H1 (cell line): ENCODE measurements at places on chromosomes 1 and 21. TPM values are rescaled to one million over a fixed set of nuclear protein-coding genes. Genes with fewer than 3 reads are reported as not detected.

GRCh38 chr1:228009116-228009827 is 2.5 kb downstream of the WNT3A start:
- DNase-seq: no peak

DNA sequence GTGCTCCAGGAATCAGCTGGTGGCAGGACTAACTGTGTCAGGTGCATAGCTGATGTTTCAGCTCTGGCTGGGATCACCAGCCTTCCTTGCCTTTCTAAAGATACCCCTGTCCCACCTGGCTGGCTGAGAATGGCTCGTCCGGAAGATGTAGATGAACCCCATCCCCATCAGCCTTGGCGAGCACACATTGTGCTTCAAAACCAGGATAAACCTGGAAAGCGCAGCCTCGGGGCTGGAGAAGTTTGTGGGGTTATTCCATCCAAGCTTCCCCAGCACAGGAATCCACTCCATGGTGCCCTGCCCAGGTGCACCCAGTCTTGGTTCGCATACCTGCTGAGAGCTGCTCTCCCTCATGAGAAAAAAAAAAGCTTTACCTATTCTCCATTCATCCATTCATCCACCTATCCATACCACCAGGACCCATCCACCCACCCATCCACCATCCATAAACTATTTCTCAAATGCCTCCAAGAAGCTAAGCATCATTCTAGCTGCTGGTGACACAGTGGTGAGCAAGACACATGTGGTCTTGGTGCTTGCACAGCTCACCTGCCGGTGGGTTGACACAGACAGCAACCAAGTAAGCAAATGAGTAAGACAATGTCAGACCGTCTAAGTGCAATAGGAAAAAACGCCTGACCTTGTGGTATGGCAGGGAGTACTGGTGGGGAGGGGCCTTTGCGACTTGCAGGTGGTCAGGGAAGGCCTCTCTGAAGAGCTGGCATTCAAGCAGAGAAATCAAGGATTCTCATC is 94.0 kb downstream of the DMRTB1 start:
- no peak for DNase-seq

- no peak for DNase-seq
Observed at GRCh38 chr1:89762386-89762778, 58.5 kb upstream of the LRRC8D start.

- DNase-seq: peak; percentile 86
Observed at GRCh38 chr1:231691618-231692259, 65.1 kb downstream of the DISC1 start.

DNA sequence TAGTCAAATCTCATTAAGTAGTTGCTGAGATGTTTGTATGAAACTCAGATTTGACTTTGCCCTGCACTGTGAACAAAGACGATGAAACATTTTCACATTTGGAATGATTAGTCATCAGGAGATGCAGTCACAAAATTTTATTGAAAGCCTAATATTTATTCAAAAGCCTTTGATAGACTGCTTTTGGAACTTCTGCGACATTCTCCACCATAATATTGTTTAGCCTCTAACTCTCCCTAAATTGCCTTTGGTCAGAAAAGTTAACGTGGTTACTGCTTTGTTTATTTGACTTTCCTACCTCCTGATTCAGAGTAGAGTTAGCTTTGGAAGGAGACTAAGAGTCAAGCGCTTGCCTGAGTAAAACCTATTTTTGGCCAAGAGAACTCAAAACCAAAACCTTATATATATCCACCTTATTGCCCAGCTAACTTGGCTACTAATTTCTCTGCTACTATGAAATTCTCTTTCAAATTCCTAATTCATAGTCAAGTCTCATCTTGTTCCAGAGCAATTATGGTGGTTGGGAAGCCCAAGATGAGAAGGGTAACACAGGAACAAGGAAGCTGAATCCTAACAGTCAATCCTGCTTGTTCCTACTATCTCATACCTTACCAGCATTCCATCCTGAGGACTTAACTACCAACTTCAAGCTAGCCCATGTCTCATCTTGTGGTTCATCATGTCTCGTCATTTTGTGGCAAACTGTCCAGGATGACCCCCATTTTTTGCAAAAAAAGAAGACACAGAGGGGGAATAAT is 429.6 kb downstream of the USP25 start:
- DNase-seq: no peak

DNA sequence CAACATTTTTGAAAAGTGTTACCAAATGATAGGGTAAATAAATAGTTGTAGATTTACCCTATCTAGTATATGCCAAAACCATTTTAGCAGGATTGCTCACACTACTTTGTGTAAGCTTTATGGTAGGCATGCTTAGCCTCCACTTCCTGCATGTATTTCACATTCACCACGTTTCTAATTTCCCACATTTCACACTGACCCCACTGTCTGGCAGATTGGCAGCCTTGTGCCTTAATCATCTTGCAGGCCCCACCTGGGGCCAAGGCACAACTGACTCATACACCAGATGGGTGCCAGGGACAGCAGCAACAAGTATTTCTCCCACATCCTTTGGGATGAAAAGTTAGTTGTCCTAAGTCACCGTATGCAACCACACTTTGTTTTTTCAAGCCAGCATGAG is 21.2 kb upstream of the CENPF start:
- no peak for DNase-seq

DNA sequence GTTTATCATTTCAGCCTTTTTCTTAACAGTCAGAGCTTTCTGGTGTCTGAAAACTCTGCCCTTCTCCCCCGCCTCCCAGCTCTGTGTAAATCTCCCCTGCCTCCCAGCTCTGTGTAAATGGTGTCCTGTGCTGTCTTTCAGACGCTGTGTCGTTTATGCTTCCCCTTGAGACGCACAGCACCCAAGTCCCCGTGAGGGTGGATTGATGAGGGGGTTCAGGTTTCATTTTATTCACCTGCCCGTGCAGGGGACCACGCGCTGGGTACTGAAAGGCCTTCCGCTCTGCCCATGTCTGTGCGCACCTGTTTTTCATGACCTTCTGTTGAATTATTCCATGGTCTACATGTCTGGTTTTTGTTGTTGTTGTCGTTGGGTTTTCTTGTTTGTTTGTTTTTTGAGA is 108.2 kb upstream of the COL6A1 start:
- no peak for DNase-seq

DNA sequence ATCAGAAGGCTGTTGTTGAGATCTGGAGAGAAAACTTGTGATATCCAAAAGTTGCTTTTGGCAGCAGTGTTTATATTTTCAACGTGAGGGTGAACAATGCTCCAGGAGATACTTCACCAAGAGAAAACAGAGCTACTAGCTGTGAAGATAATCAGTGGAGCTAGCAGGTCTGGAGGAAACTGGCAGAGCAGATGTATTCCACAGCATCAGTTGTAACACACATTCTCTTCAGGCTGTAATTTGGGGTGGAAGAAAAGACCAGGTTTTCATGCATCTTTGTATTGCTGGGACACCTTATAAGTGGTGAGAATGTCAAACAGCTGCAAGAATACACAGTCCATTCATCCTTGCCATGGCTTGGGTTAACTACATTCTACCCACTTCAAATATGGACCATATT is 22.0 kb downstream of the AHCYL1 start:
- no peak for DNase-seq

GRCh38 chr1:237701534-237701933 is 189.2 kb downstream of the ZP4 start:
- no peak for DNase-seq

- DNase-seq: no peak
Observed at GRCh38 chr1:4084048-4084431, 184.0 kb upstream of the C1orf174 start.

GRCh38 chr1:28548318-28548717 is 4.6 kb upstream of the TRNAU1AP start:
- DNase-seq: no peak

DNA sequence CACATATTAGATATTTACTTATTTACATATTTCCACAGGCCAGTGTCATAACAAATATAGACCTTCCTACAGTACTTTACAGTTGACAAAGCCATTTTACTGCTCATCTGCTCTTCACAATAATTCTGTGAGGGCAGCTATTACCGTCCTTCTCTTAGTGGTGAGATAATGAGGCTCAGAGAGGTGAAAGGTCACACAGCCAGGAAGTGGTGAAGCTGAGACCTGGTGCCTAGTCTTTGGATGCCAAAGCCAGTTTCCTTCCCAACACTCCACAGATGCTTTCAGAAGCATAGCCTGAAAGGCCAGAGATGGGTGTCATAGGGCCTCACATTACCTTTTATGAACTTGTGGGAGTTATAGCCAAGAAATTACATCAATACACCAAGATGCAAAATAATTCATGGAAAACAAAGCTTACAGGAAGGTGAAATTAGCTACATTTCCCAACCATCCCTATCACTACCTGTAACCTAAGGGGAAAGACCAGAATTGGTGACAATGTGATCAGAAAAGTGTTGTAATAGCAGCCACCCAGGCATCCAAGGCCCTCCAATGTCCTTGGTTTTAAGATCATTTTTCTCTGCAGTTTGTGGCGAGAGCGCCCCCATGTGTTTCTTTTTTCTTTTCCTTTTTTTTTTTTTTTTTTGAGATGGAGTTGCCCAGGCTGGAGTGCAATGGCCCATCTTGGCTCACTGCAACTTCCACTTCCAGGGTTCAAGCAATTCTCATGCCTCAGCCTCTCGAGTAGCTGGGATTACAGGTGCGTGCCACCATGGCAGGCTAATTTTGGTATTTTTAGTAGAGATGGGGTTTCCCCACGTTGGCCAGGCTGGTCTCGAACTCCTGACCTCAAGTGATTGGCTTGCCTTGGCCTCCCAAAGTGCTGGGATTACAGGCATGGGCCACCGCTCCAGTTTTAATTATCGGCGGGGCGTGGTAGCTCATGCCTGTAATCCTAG is 26.5 kb upstream of the RPL11 start:
- DNase-seq: no peak

DNA sequence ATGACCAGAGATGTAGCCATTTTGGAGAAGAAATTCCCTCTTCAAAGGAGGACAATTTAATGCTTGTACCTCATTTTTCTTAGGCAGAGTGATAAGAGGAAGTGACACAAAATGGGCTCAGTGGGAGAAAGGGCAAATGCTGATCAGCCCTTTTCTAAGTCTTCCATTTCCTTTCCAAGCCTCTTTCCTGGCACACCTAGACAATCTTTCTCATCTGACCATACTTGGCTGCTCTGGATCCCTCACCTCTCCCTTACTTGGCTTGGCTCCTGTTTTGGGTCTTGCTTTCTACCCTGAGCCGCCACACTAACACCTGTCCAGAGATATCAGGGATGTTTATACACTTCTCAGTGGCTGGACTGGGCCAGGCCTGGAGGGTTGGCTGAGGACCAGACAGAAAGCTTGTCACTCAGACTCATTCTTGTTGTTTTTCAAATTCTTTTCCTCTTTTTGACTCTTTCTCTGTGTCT is 13.1 kb downstream of the TXNIP start:
- no peak for DNase-seq

DNA sequence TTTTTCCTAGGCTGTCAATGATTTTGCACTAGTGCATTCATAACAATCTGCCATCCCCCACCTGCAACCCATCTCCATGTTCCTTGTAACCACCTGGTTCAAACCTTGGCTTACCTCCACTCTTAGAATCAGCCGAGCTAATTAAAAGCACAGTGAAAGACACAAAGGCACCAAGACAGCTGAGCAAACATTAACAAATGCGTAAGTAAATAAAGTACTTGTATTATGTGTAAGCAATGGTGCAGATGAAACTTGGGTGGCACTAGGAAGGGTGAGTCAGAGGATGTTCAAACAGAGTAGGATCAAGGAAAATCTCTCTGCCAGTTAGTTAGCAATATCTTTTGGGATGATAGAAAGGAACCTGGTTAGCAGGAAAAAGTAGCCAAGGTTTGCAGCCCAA is 5.1 kb upstream of the FOXJ3 start:
- DNase-seq: no peak

DNA sequence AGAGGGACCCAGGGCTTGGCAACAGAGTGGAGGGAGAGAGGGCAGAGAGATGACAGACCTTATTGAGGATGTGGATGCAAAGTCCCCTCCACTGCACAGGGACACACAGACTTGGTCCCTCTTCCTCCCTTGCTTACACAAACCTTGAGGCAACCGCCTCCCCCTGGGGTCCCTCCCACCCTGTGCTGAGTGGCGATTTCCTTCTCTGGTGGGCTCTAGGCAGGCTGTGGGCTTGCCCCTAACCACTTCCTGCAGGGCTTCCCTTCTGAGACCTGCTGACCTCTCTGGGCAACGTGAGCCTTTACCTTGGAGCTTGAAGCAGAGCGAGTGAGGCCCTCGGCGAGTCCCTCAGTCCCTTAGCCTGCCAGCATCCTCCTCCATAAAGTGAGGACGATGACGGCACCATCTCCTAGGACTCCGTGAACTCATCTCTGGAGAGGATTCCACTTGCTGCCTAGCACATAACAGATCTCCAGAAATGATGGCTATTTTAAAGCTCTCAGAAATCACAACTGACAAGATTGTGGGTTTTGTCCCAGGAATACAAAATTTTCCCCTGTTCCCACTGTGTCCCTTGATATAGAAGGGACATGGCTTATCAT is 25.0 kb downstream of the KIAA1614 start:
- no peak for DNase-seq

DNA sequence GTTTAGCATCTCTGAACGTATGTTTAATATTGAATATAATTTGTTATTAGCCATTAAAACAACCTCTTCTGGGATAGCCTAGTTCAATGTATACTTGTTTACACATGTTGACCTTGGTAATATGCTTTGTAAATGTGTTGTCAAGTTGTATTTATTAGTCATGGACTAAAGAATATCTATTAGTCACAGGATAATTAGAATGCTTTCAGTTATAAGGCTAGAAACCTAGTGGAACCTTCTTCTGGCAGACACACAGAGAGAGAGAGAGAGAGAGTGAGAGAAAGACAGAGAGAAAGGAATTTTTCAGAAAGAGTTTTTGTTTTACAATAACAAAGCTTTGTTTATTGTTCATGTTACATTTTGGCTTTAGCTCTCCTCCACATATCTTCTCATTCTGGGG is 181.1 kb upstream of the APP start:
- no peak for DNase-seq

GRCh38 chr21:42721341-42721824 is 68.0 kb downstream of the PDE9A start:
- no peak for DNase-seq

DNA sequence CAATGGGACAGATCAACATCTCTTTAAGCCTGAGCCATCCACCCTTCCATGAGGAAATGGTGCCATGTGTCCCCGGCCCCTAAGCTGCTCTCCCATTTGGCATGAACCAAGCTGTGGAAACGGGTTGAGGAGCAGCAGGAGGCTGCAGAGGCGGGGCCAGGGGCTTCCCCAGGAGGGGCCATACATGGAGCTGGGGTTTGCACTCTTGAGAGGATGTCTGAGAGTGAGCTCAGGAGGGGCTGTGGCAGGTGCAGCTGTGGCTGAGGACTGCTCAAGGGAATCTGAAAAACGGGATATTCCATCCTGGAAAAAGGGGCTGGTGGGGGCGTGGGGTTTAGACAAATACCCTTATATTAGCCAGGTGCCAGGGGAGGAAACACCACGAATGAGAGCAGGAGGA is 7.1 kb upstream of the CLEC20A start:
- DNase-seq: no peak

Gene DIO1
- total RNA-seq: not detected in 2 replicates

Gene TNFRSF18
- total RNA-seq: 0.92 and 1.5 TPM in 2 replicates

Gene TNFRSF14
- total RNA-seq: 0.50 and 0.65 TPM in 2 replicates

Gene LRRC3
- 5.4 and 5.9 TPM in 2 replicates for total RNA-seq

Gene SPATA21
- not detected in 2 replicates for total RNA-seq

Gene TNFRSF9
- not detected in 2 replicates for total RNA-seq

Gene TCEA3
- 0.21 TPM in 1 of 2 replicates, not detected in the other for total RNA-seq

Gene TRAPPC3
- total RNA-seq: 42.0 and 47.8 TPM in 2 replicates
